A549 treated with RU486 at 1 μM for 4 hours (cell line): ENCODE measurements at places on chromosomes 7 and 10. TPM values are rescaled to one million over a fixed set of nuclear protein-coding genes. Genes with fewer than 3 reads are reported as not detected.

The SLC26A3 gene
- not detected in 5 replicates for total RNA-seq

The TBX20 gene
- 1.3 to 2.5 TPM (median 2.0 TPM) in 5 replicates for total RNA-seq

The TMEM130 gene
- total RNA-seq, result 0.30 to 0.54 TPM (median 0.39 TPM) in 5 replicates

The SORCS1 gene
- not detected in 5 replicates for total RNA-seq

The DRGX gene
- total RNA-seq, result 0.03 TPM in 1 of 5 replicates, not detected in the others

The SLC16A9 gene
- 0.05 to 0.09 TPM (median 0.08 TPM) in 4 of 5 replicates, not detected in the other for total RNA-seq

The RARRES2 gene
- not detected in 5 replicates for total RNA-seq

The CRTAC1 gene
- total RNA-seq, result 0.88 to 1.5 TPM (median 1.1 TPM) in 5 replicates

The XRCC2 gene
- 3.3 to 6.4 TPM (median 5.7 TPM) in 5 replicates for total RNA-seq

The SFTPA1 gene
- total RNA-seq, result not detected in 5 replicates

The OPALIN gene
- not detected in 5 replicates for total RNA-seq

The SORBS1 gene
- total RNA-seq, result 0.32 to 0.69 TPM (median 0.54 TPM) in 5 replicates

The CPEB3 gene
- 0.16 to 0.37 TPM (median 0.34 TPM) in 5 replicates for total RNA-seq

The DYNC1I1 gene
- total RNA-seq, result 0.07 to 0.20 TPM (median 0.16 TPM) in 3 of 5 replicates, not detected in the others

The STYXL1 gene
- 38.5 to 42.8 TPM (median 40.9 TPM) in 5 replicates for total RNA-seq

The TAS2R4 gene
- 0.09 to 0.27 TPM (median 0.15 TPM) in 5 replicates for total RNA-seq

The TFPI2 gene
- 253 to 321 TPM (median 285 TPM) in 5 replicates for total RNA-seq

The RET gene
- 0.48 to 1.1 TPM (median 0.76 TPM) in 5 replicates for total RNA-seq

The FAM13C gene
- total RNA-seq, result 0.15 to 0.27 TPM in 2 of 5 replicates, not detected in the others

The TLL2 gene
- total RNA-seq, result 0.04 to 0.17 TPM (median 0.09 TPM) in 5 replicates

The TM9SF3 gene
- 31.1 to 99.0 TPM (median 89.0 TPM) in 5 replicates for total RNA-seq

The TACC2 gene
- total RNA-seq, result 84.9 to 100 TPM (median 91.6 TPM) in 5 replicates
